ENCODE measurements at places on chromosomes 16 and 17.

GRCh38 chr16:27240948-27241531 is 27.5 kb downstream of the NSMCE1 start:
- no peak for DNase-seq

- DNase-seq, result no peak
These were observed 27.5 kb downstream of the WSB1 start for GRCh38 chr17:27321372-27321771.

DNA sequence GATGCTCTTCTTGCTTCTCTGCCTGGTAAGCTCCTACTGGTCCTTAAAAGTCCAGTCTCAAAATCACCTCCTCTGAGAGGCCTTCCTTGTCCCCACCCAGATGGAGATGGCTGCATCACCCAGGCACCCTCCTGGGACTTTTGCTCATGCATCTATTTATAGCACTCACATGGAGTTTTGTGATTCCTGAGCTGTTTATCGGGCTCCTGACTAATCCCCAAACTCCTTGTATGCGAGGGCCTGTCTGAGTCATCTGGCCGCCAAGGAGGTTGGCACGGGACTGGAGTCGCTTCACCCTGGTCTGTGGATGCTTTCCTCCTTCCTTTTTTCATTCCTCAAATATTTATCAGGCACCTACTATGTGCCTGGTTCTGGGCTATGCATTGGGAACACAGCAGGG is 2.3 kb upstream of the MAP2K3 start:
- no peak for DNase-seq

- DNase-seq, result no peak
These were observed 71.3 kb upstream of the BCAR1 start for GRCh38 chr16:75322740-75323139.

DNA sequence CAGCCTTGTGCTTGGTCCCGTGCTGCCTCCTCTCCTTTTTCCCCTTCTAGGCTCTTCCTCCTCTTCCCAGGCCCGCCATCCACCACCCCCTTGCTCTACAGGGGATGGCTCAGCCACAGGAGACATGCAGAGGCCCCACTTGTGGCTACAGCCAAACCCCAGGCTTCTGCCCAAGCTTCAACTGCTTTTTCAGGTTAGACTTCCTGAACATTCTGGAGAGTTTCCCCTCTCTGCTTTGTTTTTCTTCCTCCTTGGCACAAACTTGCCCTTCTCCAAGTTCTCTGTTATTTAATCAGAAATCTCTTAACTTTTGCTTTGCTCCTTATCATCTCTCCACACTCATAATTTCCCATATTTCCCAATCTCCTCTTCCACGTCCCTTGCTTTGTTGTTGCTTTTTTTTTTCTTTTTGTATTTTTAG is 18.3 kb upstream of the HAS3 start:
- no peak for DNase-seq

GRCh38 chr16:67430977-67431774 is at the start of gene HSD11B2:
Gene HSD11B2, plus strand, starts transcription at chr16:67431121. Its CDS starts 128 bp downstream, at chr16:67431249.
- no peak for DNase-seq

DNA sequence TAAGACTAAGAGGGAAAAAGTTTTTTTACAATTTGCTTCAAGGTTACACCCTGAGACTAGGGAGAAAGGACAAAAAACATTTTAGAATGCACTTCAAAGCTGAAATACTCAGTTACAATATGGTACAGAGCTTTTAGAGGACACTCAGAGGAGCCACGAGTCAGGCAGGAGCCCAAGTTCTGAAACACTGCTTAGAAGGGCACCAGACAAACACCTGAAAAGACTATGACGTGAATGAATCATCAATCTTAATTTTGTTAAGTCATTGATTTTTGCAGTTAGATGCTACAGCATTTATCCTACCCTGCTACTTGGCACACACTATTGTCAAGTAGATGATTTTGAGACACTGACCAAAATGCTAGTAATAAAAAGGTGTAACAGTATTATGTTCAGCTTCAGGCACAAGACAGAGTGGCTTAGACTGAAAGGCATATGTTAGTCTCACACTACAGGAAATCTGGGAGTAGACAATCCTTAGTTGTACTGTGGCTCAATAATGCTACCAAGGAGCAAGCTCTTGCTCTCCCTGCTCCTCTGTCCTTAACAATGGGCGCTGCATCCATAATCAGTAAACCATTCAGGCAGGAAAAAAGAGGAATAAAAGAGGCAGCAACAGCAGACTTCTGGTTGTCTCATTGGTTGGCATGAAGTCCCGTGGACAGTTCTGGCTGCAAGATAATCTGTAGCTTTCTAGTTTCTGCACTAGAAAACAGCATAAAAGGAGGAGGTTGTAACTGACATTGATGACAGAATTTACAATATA is 151.8 kb downstream of the ABCA8 start:
- DNase-seq, result no peak
